ENCODE measurements at places on chromosomes 7 and 10.

DNA sequence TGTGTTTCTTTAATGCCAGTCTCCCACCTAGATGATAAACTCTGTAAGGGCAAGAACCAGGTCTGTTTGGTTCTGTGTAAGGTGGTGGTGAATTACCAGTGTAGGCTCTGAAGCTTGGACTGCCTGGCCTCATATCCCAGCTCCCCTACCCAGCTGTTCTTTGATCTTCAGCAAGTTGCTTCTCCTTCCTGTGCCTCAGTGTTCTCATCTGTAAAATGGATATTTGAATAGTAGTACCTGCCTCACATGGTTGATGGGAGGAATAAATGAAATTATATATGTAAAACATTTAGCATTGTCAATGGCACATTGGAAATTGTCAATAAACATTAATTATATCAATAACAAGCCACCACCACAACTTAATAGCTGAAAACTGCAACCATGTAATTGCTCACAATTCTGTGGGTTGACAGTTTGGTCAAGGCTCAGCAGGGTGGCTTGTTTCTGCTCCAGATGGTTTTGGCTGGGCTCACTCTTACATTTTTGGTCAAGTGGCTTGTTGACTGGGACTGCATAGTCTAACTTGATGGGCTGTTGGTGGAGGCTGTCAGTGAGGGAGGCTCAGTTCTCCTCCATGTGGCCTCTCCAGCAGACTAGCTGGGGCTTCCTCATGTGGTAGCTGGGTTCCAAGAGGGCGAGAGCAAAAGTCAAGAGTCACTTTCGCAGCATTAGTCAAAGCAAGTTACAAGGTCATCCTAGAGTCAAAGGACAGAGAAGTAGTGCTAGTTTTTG, 84.5 kb upstream of the DUSP5 start:
- no peak for DNase-seq

- DNase-seq = no peak
Observed at GRCh38 chr7:139708541-139708940, 69.3 kb downstream of the HIPK2 start.

DNA sequence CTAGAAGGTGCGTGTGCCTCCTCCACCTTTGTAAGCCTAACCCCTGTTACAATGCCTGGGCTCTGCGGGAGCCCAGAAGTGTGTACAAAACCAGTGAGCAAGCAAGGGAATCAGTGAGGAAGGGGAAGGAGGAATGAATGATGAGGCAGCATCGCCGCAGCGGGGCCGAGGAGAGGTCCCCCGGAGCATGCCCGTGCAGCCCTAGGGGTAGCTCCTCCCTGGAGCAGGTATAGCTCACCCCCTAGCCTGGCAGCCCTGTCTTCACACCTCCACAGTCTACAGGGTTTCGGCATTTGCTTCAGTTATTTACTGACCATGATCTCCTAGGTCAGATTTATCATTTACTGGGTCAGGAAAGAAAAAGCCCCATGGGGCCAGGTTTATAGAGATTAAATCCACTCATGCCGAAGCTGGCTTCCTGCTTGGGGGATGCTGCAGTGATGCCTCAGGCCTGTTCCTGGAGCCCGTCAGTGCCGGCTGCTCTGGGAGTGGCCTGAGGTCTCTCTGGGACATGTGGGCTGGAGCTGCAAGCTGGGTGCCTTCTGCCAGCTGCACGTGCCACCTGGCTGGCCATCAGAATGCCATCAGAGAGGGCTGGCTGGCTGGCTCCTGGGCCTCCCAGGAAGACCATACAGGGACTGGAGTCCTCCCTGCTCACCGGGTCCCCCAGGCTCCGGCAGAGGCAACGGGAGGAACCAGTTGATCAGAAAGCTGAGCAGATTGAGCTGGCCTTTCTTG, 138.9 kb downstream of the GRK5 start:
- no peak for DNase-seq

DNA sequence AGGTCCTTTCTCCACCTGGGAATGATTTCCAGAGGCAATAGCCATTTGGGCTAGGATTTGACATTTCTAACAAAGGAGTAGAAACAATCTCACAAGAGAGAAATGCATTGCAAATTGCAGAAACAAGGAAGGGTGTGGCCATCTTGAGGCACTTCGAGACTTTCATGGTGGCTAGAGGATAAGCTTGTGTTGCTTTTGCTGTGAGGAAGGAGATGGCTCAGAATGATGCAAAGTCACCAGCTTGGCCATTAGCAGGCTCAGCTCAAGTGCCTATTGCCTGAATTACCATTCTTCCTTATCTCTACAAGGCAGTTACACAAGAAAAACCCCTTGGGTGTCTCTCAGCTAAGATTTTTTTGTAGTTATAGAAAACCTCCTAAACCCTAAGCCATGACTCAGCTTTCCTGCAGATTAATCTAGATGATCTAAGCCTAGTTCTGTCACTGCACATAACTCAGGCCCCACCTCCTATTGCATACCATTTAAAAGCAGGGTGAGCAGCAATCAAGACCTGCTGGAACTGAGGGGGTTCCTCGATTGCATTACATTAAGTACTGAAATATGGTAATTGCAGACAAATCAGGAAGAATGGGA, 683.1 kb downstream of the NRG3 start:
- no peak for DNase-seq

GRCh38 chr7:87797798-87798403, 78.3 kb downstream of the SLC25A40 start:
- DNase-seq = peak; percentile 48

DNA sequence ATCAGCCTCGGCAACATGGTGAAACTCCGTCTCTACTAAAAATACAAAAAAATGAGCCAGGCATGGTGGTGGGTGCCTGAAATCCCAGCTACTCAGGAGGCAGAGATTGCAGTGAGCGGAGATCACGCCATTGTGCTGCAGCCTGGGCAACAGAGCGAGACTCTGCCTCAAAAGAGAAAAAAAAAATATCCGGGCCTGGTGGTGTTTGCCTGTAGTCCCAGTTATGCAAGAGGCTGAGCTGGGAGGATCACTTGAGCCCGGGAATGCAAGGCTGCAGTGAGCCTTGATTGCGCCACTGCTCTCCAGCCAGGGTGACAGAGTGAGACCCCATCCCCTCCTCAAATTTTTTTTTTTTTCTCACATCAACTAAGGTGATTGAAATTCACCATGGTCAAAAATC, 42.8 kb downstream of the CDC123 start:
- no peak for DNase-seq

- DNase-seq = no peak
Observed at GRCh38 chr7:112014347-112014746, 191.9 kb downstream of the DOCK4 start.

GRCh38 chr7:6409944-6410693, 37.6 kb downstream of the DAGLB start:
- no peak for DNase-seq

GRCh38 chr10:16828114-16828568, 10.9 kb upstream of the RSU1 start:
- peak; percentile 28 for DNase-seq

DNA sequence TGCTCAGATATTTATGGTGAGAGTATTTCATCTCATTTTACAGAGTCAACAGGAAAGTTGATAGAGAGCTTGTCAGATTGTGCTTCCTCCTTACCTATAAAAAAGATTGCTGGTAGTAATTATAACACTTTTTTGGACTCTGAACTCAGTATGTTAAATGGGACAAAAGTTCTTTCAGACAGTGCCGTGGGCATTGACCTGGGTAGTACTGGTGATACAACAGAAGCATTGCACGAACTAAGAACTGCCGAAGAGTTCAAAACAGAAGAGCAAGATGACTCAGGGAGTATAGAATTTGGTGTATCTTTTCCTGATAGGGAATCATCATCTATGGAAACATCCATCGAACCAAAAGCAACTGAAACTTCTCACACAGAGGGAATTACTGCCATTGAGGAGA, 58.6 kb downstream of the LOXL4 start:
- no peak for DNase-seq

DNA sequence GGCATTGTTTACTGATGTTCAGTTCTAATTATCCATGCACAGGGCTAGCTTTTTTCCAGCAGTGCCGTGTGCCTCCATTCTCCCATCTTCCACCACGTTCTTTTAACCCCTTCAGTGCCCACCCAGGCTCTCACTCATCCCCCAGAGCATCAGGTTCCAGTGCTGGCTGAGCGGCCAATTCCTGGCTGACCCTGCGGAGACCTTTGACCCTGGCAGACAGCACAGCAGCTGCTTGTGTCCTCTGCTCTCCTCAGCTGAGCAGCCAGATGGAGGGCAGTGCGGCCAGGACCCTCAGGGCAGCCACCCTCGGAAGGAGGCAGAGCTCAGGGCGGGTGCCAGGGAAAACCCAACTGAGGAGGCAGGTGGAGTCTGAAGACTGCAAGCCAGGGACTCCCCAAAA, 48.4 kb downstream of the ZNF503 start:
- DNase-seq = no peak

DNA sequence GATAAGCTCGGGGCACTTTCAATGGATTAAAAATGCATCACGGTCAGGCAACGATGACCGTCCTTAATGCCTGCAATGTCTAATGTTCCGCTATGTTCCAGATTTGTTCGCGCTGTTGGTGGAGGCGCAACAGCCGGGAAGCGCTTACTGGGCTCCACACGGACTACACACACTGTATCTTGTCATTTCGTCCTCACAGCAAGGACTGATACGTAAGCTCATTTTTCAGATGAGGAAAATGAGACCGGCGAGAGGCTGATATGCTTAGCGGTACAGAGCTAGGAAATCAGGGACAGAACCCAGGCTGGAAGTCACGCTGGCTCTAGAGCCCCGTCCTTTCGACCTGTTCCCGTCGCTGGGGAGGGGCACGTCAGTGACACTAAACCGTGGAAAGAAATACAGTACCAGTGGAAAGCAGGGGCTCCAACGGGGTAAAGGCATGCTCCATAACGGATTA, 670 bp downstream of the TPK1 start:
- no peak for DNase-seq

DNA sequence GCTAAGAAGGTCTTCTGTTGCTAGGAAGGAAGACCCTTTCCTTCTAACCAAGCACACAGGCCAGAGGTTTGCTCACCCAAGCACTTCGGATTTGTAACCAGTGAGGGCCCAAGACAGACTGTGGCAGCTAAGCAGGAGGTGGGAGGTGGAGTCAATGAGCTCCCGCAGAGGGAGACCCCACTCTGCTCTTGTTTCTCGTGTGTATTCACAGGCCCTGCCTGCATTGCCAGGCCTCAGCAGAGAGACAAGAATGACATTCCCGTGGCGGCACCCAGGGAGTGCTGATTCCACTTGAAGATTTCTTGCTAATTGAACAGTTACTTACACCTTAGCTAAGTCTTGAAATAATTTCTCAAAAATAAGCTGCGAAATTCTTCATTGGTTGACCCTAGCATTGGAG, 13.4 kb downstream of the PKD1L1 start:
- no peak for DNase-seq

DNA sequence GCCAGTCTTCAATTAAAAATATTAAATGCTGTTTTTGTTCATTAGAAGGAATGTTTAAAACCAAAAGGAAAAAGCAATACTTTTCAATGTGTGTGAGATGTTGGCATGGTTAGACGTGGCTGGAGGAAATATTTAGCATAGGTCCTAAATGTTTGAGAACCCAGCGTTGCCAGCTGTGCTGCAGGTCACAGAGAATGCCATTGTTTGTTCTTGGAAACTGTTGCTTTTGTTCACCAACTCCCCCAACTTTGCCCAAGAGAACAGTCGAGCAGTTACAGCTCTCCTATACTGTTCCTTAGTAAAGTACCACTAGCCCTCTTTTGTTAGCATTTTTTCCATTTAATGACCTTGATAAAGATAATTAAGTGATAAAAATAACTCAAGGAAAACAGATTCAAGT, 44.5 kb upstream of the ELMO1 start:
- no peak for DNase-seq

- DNase-seq = no peak
Observed at GRCh38 chr10:130763491-130763890, 548.0 kb downstream of the TCERG1L start.
